ENCODE measurements at places on chromosomes 4 and X.

GRCh38 chr4:69881173-69881773 is 21.3 kb upstream of the SULT1E1 start:
- DNase-seq, result peak; percentile 5

DNA sequence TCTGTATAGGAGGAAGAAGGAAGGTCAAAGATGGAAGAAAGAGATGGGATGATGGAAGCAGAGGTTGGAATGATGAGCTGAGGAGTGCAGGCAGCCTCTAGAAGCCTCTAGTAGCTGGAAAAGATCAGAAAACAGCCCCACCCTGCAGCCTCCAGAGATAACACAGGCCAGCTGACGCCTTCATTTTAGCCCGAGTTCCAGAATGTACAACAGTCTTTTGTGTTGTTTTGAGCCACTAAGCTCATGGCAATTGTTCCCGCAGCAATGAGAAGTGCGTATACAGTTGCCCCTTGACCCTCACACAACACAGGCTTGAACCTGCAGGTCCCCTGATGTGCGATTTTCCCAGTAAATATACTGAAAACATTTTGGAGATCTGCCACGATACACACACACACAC is 72.0 kb downstream of the WFS1 start:
- DNase-seq, result no peak

GRCh38 chrX:134210465-134210864 is 26.5 kb upstream of the CCDC160 start:
- DNase-seq, result no peak

GRCh38 chr4:185734214-185734613 is 77.8 kb downstream of the SORBS2 start:
- no peak for DNase-seq

DNA sequence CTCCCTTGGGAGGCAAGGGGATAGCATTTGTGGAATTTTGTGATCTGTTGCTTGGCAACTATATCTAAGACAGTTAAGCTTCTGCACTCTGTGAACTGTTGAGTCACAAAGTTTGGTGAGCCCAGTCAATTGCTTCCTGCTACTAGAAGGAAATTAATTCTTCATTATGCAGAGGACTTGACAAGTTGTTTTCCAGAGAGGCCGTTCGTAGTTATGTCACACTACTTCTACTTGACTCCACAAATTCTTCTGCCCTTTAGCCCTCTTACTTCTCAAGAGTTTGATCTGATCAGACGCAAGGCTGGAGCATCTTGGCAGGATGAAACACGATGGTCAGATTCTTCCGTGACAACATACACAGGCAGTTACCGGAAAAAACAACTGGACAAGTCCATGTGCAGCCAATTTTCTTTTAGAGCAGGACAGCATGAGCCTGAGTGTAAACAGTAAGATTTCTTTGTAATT is at the start of gene C4orf51:
TSS of gene C4orf51 (plus strand) at position 156 of the 465 bp plus-strand sequence. CDS start at position 214, 58 bp downstream.
- DNase-seq, result peak; percentile 52

GRCh38 chr4:79576429-79576753 is 168.4 kb upstream of the GK2 start:
- DNase-seq, result peak; percentile 11

DNA sequence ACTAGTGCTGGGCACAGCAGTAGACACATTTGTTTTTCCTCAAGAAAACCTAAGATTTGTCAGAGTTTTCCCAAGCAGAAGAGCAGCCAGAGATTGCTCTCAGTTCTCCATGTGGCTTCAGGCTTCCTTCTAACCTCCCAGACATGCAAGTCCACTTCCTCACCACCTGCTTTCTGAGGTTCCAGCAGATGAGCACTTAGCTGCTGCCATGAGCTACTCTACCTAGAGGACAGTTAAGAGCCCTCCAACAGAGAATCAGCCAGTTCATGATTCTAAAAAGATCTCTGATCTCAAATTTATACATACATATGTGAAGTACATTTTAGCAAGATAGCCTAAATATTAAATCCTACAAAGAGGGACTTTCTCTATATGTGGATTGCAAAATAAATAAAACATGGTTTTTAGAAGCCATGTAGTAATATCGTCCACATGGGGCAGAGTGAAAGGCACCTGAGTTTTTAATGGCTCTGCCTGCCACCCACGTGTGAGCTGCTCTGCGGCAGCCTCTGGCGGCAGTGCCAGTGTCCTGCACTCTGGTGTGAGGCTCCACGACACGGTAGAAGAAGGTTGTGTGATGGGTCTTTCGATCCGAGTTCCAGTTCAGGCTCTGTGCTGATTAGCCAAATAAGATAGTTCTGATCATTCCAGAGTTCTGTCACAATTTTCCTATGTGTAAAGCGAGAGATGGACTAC is 10.3 kb downstream of the CYP4V2 start:
- no peak for DNase-seq

GRCh38 chr4:5477613-5478012 is 230.7 kb downstream of the EVC2 start:
- DNase-seq, result no peak

DNA sequence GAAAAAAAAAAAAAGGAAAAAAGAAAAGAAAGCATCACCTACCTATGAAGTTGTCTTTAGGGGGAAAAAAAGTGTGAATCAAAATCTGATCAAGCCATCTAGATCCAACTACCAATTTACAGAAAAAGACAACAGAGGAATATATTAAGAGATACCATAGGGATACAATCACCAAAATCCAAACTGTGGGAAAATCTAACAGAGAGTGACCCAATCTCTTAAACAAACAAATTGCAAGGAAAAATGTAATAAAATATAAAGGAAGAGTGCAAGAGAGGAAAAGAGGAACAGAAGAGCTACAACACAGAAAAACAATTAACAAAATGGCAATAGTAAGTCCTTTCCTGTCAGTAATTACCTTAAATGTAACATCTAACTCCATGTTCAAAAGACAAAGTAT is 19.0 kb downstream of the THOC2 start:
- DNase-seq, result no peak

- DNase-seq, result no peak
Measured at GRCh38 chr4:118760092-118760491, 74.9 kb downstream of the METTL14 start.
